ENCODE measurements at places on chromosomes 2 and 18.
A peak's percentile ranks its signal among the peaks of the same experiment; 100 is the strongest.

DNA sequence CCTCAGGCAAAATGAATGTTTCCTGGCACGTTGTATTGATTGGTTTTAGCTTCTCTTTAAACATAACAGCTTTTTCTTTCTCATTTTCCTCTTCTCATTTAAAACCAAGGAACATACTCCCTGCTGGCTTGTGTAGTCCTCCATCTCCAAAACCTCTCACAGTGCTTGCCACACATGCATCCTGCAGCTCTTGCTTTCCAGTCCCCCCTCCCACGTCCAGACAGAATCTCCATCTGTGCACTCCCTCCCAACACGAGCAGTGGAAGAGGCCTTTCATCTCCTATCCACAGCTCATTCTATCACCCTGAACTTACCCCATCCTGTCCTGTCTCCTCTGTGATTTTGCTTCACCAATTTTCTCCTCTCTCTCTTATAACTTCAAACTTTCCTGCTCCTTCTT lies 99.6 kb upstream of the THSD7B start:
- no peak for DNase-seq

- no peak for DNase-seq
Observed at GRCh38 chr2:120262761-120263428, 10.2 kb downstream of the RALB start.

GRCh38 chr2:15773204-15773603 lies 167.1 kb upstream of the MYCN start:
- no peak for DNase-seq

DNA sequence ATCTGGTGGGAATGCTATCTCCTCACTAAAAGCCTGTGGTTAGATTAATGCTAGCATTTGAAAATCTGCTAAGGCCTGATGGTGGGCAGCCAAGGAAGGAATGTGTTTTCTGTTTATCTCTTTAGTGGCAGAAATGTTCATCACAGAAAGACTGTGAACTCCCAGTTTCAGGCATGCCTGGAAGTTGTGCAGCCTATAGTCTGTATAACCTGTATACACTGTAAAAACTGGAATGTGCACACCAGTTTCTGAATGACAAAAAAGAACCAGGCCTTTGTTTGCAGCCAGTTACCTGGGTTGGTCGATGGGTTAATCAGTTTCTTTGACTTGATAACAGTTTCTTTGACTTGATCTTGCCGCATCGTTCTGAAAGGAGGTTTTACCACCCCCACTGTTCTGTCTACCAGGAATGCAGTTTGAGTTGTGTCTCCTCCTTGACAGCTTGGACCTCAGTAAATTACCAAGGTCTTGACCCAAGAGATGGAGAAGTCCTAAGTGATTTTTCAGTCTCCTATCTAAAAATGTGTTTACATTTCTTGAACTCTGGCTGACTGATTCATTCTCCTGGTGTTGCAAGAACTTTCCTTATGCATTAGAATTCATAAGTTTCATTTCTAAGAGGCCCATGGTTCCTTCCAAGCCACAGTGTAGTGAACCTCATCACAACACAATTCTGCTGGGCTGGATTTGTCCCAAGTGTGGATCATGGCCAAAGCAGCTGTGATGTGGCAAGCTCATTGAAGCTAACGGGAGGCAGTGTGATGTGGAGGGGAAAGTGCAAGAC lies 62.2 kb downstream of the KIAA2012 start:
- DNase-seq, result peak; percentile 98

- DNase-seq, result no peak
Observed at GRCh38 chr2:233711312-233712008, 1.2 kb upstream of the UGT1A5 start.

GRCh38 chr2:128232965-128233789 lies 85.5 kb downstream of the HS6ST1 start:
- DNase-seq, result peak; percentile 7

DNA sequence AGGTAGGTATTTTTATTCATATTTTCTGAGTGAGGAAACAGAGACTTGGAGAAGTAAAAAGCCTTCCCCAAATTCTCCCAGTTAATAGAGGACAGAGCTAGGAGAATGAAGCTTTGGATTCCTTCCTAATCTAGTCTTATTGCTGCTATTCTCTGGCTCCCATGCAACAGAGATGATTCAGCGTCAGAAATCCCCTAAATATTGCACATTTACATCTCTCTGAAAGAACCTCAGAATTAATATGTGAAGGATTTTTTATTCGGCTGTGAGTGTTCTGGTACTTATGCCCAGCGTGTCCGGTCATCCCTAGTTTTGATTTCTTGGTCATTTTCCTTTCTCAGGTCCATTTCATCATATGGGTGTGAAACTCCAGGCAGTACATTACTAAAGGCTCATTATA lies 91.2 kb upstream of the SESTD1 start:
- DNase-seq, result peak; percentile 27

DNA sequence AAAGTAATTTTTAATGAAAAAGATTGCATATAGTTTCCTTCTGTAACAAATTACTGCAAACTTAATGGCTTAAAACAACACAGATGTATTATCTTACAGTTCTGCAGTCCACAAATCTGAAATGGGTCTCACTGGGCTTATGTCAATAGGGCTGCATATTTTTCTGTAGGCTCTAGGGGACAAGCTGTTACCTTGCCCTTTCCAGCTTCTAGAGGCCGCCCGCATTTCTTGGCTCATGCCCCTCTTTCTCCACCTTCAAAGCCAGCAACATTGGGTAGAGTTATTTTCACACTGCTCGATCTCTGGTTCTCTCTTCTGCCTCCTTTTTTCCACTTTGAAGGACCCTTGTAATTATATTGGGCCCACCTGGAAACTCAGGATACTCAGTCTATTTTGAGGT lies 16.7 kb downstream of the COPS8 start:
- no peak for DNase-seq

DNA sequence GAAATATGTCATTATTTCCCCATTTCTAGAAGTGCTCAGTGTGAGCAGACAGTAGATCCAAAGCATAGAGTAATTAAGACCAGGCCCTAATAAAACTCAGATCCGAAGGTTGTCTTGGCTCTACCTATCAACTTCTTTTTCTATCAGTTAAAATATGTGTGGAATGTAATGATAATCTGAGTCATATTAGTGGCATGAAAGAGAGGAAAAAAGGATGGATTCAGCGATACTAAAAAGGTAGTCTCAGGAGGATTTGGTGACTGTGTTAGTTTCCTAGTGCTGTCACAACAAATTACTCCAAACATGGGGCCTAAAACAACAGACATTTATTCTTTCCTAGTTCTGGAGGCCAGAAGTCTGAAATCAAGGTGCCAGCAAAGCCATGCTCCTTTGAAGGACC lies 103.7 kb upstream of the NABP1 start:
- DNase-seq, result no peak
